ENCODE measurements at places on chromosomes 2 and 18. TPM values are rescaled to one million over a fixed set of nuclear protein-coding genes. Genes with fewer than 3 reads are reported as not detected.

The ZNF2 gene
- total RNA-seq = 11.8 TPM

The RGPD4 gene
- total RNA-seq = not detected

The STAT4 gene
- total RNA-seq = 0.51 TPM

The WDFY1 gene
- 156 TPM for total RNA-seq

The CASP10 gene
- 8.1 TPM for total RNA-seq

The TUBA4B gene
- total RNA-seq = not detected

The ZSCAN30 gene
- 13.4 TPM for total RNA-seq

The CHRNG gene
- total RNA-seq = not detected

The RIT2 gene
- total RNA-seq = not detected

The TMEM178A gene
- total RNA-seq = 0.26 TPM

The FAM124B gene
- total RNA-seq = not detected

The ATP8B1 gene
- total RNA-seq = 53.4 TPM

The MBD2 gene
- total RNA-seq = 43.8 TPM

The DLX1 gene
- total RNA-seq = not detected

The IL1RL1 gene
- 0.50 TPM for total RNA-seq

The CDCA7 gene
- total RNA-seq = 1.3 TPM

The COL4A3 gene
- 0.33 TPM for total RNA-seq

The LINC00305 gene
- total RNA-seq = not detected

The SCN1A gene
- total RNA-seq = 0.50 TPM

The CDKL4 gene
- total RNA-seq = 3.0 TPM

The CCDC85A gene
- total RNA-seq = not detected

The ZNF396 gene
- 5.0 TPM for total RNA-seq

The SERPINB13 gene
- not detected for total RNA-seq

The ITGB1BP1 gene
- 44.6 TPM for total RNA-seq

GRCh38 chr18:48165111-48165866 lies 234.8 kb upstream of the SMAD2 start:
- DNase-seq = no peak
- no peaks in the 10 kb centered on the region for H3K36me3 ChIP-seq

- no peak overlapping the region for H3K27ac ChIP-seq
- no peaks in the 10 kb centered on the region for H3K4me1 ChIP-seq
- H3K4me3 ChIP-seq = no peak overlapping the region
- DNase-seq = no peak
Observed at GRCh38 chr18:58525928-58526424, 102.9 kb downstream of the ALPK2 start.

DNA sequence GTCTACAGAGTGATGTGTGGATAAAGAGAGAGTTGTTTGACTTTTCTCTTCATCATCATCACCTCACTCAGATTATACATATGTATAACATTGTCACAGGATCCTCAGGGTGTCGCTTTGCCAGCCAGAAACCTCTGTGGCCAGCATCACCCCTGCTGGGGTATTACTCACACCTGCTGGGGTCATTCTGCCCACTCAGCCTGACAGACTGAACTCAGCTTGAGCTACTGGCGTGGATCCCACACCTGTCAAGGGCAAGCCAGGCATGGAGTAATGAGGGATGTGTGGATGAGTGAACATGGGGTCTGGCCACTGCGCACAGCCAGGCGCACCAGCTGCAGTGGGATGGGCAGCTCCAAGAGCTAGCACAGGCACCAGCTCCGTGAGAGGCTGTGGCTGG lies 870.6 kb downstream of the CBLN2 start:
- no peak overlapping the region for H3K27ac ChIP-seq
- DNase-seq = no peak
- no peaks in the 10 kb centered on the region for H3K4me1 ChIP-seq

- H3K27ac ChIP-seq = no peak overlapping the region
- no peak overlapping the region for H3K4me3 ChIP-seq
- H3K27me3 ChIP-seq = no peaks in the 10 kb centered on the region
- peaks cover 5% of the 10 kb centered on the region for H3K4me1 ChIP-seq
- no peak for DNase-seq
Observed at GRCh38 chr2:98461498-98462049, 16.9 kb downstream of the INPP4A start.

DNA sequence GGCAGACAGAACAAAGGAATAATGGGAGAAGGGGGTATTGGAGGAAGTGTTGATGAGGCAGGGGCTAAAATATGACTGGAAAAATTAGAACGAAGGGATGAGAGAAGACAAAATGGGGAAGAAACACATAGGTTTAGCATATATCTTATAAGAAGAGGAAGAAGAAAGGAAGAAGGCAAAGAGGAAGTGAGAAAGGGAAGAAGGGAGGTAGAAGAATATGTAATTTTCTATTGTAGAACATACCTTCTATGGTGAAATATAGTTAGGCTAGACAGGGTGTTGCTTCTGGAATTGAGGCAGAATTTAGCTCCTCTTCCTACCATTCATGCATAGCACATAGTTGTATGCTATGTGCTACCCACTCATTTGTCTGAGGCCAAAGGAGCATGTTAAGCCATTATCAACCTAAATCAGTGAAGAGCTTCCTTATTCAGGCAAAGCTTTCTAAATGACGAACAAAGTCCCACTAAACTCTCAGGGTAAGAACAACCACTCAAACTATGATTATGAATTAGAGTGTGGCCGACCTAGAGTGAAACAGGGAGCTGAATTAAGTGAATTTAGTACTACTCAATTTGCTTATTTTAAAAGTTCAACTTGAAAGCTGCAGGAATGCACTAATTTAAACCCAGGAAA lies 180.9 kb upstream of the GALNT5 start:
- no peaks in the 10 kb centered on the region for H3K4me1 ChIP-seq
- no peak overlapping the region for H3K4me3 ChIP-seq
- H3K27ac ChIP-seq = no peak overlapping the region
- no peak for DNase-seq
- H3K27me3 ChIP-seq = no peaks in the 10 kb centered on the region

- no peaks in the 10 kb centered on the region for H3K27me3 ChIP-seq
- DNase-seq = no peak
- H3K27ac ChIP-seq = peak overlapping the region; percentile 50
- peaks cover 18% of the 10 kb centered on the region for H3K4me1 ChIP-seq
- no peaks in the 10 kb centered on the region for H3K36me3 ChIP-seq
Observed at GRCh38 chr18:77108821-77109647, 23.5 kb downstream of the MBP start.

DNA sequence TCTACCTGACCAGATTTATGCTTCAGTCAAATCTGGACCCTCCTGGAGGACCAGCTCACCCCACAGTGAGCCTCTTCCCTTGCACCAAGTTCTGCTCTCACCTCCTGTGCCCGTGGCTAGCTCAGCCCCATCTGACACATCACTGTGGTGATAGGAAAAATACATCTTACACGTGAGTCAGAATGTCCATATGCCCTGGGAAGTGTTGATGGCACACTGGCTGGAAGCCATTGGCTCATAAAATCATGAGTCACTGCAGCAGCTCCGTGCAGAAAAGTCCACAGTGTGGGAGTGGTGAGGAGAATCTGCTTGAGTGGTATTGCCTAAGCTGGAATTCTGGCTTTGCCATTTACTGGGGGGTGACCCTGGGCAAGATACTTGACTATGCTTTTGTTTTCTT lies 42.6 kb upstream of the RAPGEF4 start:
- no peaks in the 10 kb centered on the region for H3K27me3 ChIP-seq
- no peaks in the 10 kb centered on the region for H3K36me3 ChIP-seq
- no peak overlapping the region for H3K4me3 ChIP-seq
- peak; percentile 97 for DNase-seq
- H3K27ac ChIP-seq = no peak overlapping the region

DNA sequence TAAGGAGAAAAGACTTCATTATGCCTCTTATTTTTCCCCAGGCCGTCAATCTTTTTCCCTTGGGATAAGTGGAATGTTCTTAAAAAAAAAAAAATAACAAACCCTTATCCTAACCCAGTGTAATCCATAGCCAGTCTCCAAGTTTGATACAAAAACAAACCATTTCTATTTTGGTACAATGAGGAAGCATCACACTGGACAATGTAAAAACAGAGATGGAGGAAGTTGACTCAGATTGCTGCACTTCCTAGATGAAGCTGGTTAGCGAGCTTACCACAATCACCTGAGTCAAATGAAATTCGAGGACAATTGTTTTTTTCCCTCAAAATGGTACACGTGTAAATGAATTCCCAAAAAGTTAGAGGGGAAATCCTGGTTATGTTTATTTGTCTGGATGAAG lies 259.7 kb downstream of the TCF4 start:
- peaks cover 2% of the 10 kb centered on the region for H3K4me1 ChIP-seq
- DNase-seq = peak; percentile 83
- no peaks in the 10 kb centered on the region for H3K36me3 ChIP-seq
- no peak overlapping the region for H3K27ac ChIP-seq

- peak; percentile 18 for DNase-seq
- no peaks in the 10 kb centered on the region for H3K4me1 ChIP-seq
- H3K4me3 ChIP-seq = no peak overlapping the region
- no peak overlapping the region for H3K27ac ChIP-seq
- H3K27me3 ChIP-seq = no peaks in the 10 kb centered on the region
- H3K36me3 ChIP-seq = no peaks in the 10 kb centered on the region
Observed at GRCh38 chr18:44341759-44342158, 338.9 kb upstream of the SETBP1 start.

DNA sequence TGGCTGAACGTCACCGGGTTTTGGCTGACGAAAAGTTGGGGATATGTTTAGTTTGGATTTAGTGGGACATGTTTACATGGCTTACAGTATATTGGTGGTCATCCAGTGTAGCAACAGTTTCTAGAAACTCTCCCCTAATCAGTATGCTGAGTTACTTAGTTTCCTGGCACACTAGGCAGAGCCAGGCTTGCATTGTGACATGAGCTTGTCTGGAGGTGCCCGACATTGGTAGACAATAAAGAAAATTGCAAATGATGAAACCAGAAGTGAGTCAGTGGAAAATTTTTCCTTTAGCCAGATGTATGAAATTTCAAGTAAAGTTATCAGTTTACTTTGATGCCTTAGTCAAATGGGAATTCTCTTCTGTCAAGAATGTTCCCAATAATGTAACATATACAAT lies 276.1 kb downstream of the RDH14 start:
- no peaks in the 10 kb centered on the region for H3K36me3 ChIP-seq
- no peaks in the 10 kb centered on the region for H3K27me3 ChIP-seq
- no peak overlapping the region for H3K27ac ChIP-seq
- no peak for DNase-seq

GRCh38 chr2:19109518-19109917 lies 248.9 kb downstream of the OSR1 start:
- no peaks in the 10 kb centered on the region for H3K4me1 ChIP-seq
- no peaks in the 10 kb centered on the region for H3K27me3 ChIP-seq
- H3K36me3 ChIP-seq = no peaks in the 10 kb centered on the region
- H3K27ac ChIP-seq = no peak overlapping the region
- peak; percentile 44 for DNase-seq
- H3K4me3 ChIP-seq = no peak overlapping the region

GRCh38 chr2:152440049-152440448 lies 105.1 kb downstream of the FMNL2 start:
- H3K27me3 ChIP-seq = no peaks in the 10 kb centered on the region
- peaks cover 2% of the 10 kb centered on the region for H3K4me1 ChIP-seq
- no peak overlapping the region for H3K27ac ChIP-seq
- H3K4me3 ChIP-seq = no peak overlapping the region

- H3K36me3 ChIP-seq = peaks cover 2% of the 10 kb centered on the region
- peak; percentile 32 for DNase-seq
- H3K27me3 ChIP-seq = no peaks in the 10 kb centered on the region
- H3K4me1 ChIP-seq = no peaks in the 10 kb centered on the region
- no peak overlapping the region for H3K27ac ChIP-seq
Observed at GRCh38 chr2:223969856-223970255, 12.6 kb downstream of the MRPL44 start.

GRCh38 chr2:37466533-37467222 lies 122.2 kb downstream of the QPCT start:
- no peak overlapping the region for H3K4me3 ChIP-seq
- no peak overlapping the region for H3K27ac ChIP-seq

GRCh38 chr2:24579053-24579803 lies 88.2 kb downstream of the NCOA1 start:
- H3K36me3 ChIP-seq = no peaks in the 10 kb centered on the region
- H3K27me3 ChIP-seq = no peaks in the 10 kb centered on the region
- H3K4me1 ChIP-seq = no peaks in the 10 kb centered on the region
- no peak overlapping the region for H3K4me3 ChIP-seq
- no peak for DNase-seq

DNA sequence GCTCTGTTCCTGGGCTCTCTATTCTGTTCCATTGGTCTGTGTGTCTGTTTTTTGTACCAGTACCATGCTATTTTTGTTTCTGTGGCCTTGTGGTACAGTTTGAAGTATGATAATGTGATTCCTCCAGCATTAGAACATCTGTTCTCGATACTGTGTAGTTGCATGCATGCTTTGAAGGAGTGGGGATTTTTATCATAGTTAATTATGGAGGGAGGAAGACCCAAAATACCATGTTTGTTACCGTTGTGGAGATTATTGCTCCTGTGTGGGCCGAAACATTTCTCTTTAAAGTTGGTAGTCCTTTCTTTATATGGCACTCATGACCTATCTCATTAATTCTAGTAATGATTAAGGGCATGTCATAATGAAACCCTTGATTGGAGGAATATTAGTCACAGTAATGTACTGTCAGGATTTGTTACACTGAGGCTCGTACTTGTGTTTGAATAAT lies 87.6 kb downstream of the TTC27 start:
- no peaks in the 10 kb centered on the region for H3K36me3 ChIP-seq
- H3K4me3 ChIP-seq = no peak overlapping the region

DNA sequence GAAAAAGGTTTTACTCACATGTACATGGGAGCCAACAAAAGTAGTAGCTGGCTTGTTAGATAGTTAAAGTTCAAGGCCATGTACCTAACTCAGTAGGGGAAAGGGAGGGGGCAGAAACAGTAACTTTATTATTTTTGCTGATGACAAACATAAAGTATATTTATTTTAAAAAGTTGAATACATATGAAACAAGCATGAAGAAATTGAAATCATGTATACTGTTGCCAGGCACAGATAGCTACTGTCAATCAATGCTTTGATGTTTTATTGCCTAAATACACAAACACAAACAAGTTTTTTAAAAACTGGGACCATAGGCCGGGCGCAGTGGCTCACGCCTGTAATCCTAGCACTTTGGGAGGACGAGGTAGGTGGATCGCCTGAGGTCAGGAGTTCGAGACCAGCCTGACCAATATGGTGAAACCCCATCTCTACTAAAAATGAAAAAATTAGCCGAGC lies 7.6 kb upstream of the PSD4 start:
- H3K36me3 ChIP-seq = no peaks in the 10 kb centered on the region
- H3K4me3 ChIP-seq = no peak overlapping the region
- no peaks in the 10 kb centered on the region for H3K4me1 ChIP-seq
- no peak for DNase-seq
- H3K27ac ChIP-seq = no peak overlapping the region
- H3K27me3 ChIP-seq = no peaks in the 10 kb centered on the region
